ENCODE measurements at places on chromosomes 5 and 9.
A peak's percentile ranks its signal among the peaks of the same experiment; 100 is the strongest.

- peak; percentile 7 for DNase-seq
Observed at GRCh38 chr5:160976181-160976580, 124.2 kb upstream of the ATP10B start.

DNA sequence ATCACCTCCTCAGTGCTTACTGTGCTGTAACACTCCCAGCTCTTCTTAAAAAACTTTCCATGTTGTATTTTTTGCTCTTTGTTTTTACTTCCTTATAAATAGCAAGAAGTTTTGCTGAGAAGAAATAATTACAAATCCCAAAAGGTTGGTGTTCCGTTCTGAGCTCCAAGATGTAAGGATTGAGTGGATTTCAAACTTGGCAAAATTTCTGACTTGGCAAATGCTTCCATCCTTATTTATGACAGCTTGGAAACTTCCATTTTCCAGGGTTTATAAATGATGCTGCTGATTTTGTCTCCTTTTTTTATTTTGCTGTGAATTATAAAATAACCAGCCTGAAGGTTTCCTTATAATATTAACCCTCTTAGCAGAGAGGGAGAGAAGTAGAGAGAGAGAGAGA, 151.9 kb downstream of the NTRK2 start:
- DNase-seq = peak; percentile 71

GRCh38 chr5:145996135-145996534, 59.8 kb downstream of the SH3RF2 start:
- no peak for DNase-seq

GRCh38 chr5:1901061-1901460, 18.3 kb upstream of the IRX4 start:
- no peak for DNase-seq

DNA sequence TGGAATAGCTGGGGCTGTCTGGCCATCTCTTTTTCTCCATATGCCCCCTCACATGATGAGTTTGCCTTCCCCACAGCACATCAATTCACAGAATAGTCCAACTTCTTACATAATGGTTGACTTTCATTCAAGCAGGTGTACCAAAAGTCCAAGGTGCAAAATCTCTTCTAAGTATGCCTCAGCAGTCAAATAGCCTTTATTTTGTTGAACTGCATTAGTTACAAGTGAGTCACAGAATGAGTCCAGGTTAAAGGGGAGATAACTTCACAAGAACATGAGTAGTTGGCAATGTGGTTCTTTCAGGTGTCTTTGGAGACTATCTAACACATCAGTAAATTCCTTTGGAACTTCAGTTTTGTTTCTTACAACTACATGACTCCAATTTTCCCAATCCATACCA, 672.5 kb downstream of the PRELID2 start:
- DNase-seq = no peak

- no peak for DNase-seq
Observed at GRCh38 chr9:106724566-106724965, 138.4 kb upstream of the ZNF462 start.

- DNase-seq = no peak
Observed at GRCh38 chr9:137009938-137010732, 13.8 kb upstream of the CLIC3 start.

Measured in eye (tissue), 1 donor.